ENCODE measurements at places on chromosomes 4 and X.

DNA sequence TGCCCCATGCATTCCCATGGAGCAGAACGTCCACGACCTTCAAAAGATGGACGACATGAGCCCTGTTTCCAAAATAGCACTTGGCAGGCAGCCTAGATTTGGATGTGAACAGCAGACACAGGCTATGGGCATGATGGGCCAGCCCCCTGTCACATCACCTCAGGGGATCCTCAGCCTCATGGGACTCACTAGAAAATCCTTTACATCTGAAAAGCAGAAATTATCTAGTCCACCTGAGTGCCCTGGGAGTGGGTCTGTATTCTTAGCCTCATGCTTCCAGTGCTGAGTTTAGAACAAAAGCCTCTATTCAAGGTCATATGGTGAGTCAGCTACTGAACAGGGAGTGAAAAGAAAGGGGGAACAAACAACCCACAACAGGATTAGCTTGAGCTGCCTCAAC is 35.8 kb downstream of the GRIA3 start:
- DNase-seq: no peak

DNA sequence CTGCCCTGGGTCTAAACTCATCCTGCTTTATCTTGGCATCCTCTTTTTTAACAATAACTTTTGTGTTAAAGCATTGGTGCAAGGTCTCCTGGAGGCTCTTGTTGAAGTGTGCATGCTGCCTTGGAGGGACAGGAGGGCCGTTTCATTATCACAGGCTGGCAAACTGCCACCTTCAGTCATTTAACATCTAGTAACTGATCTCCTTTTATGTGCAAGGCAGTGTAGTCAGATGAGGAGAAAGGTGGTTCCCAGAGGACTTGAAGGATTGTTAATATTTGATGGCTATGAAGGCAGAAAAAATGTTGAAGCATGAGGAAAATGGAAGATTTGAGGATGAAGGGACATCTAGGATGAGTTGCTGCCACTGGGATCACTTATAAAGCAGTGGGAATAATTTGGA is 439.4 kb downstream of the RAPGEF2 start:
- peak; percentile 1 for DNase-seq

- no peak for DNase-seq
Observed at GRCh38 chrX:68644861-68645260, 2.6 kb upstream of the STARD8 start.

DNA sequence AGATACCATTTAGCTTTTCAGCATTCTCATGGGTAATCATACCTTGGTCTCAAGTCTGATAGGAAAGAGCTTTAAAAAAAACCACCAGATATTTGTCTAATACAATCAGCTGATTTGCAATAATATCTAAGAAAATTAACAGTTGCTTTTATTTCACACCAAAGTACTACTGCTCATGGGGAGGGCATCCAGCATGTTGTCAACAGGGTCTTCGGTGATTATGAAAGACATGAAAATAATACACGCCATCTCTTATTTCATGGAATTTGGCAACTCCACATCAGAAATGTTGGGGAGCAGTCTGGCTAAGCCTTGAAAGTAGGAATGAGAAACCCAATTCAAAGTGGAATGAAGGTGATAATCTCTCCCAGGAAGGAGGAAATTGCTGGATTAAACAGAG is 3.0 kb downstream of the ASB5 start:
- no peak for DNase-seq

- DNase-seq: no peak
Observed at GRCh38 chr4:109969919-109970318, 57.2 kb downstream of the EGF start.

DNA sequence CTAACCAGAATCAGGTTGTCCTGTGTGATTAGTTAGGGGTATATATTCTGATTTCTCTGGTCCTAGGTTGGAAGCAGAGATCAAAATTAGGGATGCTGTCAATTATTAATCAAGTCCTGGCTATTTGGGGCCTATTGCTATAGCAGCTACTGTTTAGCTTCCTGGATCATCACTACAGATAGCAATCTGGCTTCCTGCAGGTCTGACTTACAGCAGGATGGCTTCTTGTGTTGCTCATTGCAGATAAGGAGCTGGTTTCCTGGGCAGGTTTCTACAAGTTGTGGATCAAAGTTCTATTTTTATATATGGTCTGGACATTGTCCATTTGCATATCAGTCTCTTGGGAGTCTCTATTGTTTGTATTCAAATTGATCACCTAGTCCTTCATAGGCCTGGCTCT is 57.7 kb upstream of the C4orf54 start:
- no peak for DNase-seq

DNA sequence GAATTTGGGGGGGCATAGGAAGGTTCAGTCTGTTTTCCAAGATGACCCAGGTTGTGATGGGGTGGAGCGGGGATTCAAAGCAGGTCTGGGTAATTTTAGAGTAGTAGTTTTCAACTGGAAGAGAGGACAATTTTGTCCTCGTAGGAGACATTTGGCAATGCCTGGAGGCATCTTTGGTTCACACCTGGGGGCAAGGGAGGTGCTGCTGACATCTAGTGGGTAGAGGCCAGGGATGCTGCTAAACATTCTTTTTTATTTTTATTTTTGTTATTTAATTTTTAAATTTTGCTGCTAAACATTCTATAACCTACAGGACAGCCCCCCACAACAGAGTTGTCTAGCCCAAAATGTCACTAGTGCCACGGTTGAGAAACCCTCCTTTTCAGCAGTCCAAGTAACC is 1.9 kb downstream of the RAB9A start:
- DNase-seq: no peak

- no peak for DNase-seq
Observed at GRCh38 chr4:39852636-39853035, 125.1 kb downstream of the PDS5A start.

GRCh38 chr4:2624782-2625530 is 88.5 kb downstream of the FAM193A start:
- DNase-seq: no peak

DNA sequence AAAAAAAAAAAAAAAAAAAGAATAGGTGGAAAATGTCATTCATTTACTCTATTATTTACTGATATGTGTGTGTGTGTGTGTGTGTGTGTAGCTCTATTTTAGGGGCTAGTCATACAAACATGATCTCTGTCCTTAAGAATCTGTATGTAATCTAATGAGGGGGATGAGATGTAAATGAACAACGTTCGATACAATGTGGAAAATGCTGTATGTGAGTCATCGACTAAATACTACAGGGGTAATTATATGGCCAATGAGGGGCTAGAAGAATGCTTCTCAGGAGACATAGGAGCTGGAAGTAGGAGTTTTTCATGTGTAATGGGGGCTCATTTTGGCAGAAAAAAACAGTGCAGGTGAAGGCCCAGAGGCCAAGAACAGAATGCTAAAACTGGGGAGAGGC is 41.9 kb downstream of the LEF1 start:
- DNase-seq: no peak

- no peak for DNase-seq
Observed at GRCh38 chr4:165493359-165493758, 114.6 kb downstream of the CPE start.

- DNase-seq: no peak
Observed at GRCh38 chr4:8585721-8586212, 5.6 kb downstream of the GPR78 start.

DNA sequence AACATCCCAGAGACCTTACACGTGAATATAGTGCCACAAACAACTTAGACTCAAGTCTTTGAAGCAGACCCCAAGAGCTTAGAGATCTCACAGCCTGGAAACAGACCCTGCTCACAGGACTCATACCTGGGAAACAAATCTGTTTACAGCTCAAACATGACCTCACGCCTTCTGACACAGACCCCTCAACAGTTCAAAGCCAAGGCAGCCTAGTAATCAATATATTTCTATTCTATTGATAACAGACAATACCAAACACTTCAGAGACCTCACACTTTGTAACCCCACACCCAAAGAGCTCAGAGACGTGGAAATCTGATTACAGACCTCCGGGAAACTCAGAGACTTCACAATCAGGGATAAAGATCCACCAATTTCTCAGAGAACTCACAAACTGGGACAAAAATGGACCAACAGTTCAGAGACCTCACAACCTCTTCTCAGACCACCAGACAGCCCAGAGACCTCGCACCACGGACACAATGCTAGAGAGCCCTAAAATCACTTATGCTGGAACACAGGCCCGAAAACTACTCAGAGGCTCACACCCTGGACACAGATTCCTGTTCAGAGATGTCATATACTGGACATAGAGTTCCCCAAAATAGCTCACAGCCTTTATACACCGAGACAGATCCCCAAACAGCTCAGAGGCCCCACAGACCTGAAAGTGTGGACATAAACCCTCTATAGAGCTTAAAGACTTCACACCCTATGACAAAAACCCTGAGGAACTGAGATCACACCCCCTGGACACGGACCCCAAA is 14.8 kb downstream of the SUV39H1 start:
- no peak for DNase-seq

GRCh38 chrX:65750674-65751469 is 83.4 kb downstream of the MSN start:
- DNase-seq: no peak

- no peak for DNase-seq
Observed at GRCh38 chr4:169351872-169352271, 81.1 kb upstream of the SH3RF1 start.

DNA sequence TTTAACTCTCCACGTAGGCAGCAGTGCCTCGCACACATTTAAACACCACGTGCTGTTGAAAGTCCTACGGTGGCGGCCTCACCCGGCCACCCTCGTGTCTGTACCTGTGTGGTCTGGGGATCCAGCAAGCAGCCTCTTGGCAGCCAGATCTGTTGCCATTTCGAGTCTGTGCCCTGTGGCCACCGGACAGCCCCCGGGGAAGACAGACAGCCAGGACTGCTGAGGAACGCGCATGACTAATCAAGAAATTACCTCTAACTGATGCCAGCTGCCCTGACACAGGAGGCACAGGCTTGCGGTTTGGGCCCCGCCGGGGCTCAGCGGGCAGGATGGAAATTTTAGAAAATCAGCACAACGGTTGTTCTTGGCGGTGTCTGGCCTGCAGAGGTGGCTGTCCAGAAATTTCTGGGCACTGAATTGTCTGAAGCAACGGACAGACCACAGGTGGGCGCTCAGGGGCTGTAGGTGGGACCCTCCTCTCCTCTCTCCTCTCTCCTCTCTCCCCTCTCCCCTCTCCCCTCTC is 15.6 kb upstream of the ASMTL start:
- no peak for DNase-seq

DNA sequence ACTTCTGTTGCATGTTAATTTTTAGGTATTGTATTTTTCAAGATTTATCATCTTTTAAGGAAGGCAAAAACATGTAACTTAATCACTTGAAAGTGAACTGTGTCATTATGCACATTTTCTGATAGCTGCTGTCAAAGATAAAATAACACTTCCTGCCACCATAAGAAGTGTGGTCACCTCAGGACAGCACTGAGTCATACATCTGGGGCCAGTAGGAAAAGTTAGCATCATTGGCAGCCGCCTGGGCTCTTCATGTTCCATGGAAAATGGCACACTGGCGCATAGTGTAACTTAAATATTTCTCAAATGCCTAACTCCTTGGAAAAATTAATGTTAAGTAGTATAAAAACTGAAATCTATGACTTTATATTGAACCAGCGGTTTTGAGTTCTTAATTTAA is 24.2 kb downstream of the CNKSR2 start:
- no peak for DNase-seq

DNA sequence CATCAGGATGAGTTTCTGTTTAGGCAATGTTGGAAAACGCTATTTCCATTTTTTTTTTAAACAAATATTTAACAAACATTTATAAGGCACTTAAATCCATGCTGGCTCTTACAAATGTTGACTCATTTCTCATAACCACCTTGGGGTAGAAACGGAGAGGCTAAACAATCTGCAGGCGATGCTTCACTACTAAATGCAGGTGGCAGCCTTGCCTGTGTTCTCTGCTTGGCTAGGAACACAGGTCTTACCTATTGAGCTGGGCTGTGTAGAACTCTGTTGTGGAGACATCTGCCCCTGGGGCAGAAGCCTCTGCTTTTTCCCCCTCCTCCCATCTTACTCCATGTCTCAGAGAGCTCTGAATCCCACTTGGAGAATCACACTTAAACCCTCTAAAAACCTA is 1.4 kb upstream of the CXCL1 start:
- DNase-seq: no peak

- no peak for DNase-seq
Observed at GRCh38 chr4:126028876-126029275, 714.1 kb downstream of the FAT4 start.

GRCh38 chrX:71922686-71923085 is 12.0 kb downstream of the NHSL2 start:
- DNase-seq: no peak

DNA sequence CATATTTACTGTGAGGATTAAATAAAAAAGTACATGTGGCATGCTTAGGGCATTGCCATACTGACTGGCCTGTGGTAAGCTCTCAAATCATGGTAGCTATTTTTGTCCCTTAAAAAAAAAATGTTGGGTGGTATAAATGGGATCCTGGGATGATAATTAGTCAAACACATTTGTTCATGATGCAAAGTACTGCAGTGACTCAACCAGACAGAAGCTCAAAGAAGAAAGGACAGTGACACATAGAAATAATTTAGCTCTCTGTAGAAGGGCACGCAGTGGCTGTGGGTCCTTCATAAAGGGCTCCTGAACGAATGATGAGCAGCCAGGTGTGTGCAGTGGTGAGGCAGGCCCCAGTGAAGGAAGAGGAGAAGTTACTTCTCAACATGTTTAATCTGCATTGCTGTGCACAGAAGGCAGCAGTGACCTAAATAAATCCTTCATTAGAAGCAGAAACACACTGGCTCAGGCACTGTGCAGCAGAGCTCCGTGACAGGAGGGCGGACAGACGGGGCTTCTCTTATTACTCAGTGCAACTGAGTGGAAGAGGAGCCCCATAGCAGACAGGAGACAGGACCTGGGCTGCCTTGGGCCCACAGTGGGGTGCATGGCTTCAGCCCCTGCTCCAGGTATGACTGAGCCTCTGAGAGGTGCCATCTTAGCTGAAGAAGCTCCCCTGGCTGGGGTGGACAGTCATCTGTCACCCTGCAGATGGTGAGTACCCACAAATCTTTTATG is 20.3 kb downstream of the HS3ST1 start:
- DNase-seq: no peak

- no peak for DNase-seq
Observed at GRCh38 chrX:821327-822107, 190.9 kb downstream of the SHOX start.

GRCh38 chrX:7220121-7220520 is 72.2 kb upstream of the PUDP start:
- no peak for DNase-seq

DNA sequence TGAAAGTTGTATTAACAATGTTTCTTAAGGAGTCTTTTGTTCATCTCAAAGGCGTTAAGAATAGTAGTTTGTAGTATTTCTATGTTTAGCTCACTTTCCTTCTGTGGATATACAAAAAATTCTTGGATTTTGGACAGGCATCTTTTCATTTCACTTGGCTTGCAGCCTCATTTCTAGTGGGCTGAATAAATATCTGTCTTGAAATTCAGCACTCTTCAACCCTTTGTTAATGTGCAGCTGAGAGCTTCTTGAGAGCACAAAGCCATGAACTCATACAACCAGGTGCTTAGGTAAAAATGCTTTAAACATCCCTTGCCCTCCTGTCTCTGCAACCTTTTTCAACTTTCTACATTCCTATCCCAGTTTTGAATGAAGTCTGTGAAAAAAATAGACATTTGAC is 1003.2 kb downstream of the C4orf33 start:
- DNase-seq: no peak
